Uterus (tissue), 4 donors: ENCODE measurements at places on chromosomes 11 and 22.

GRCh38 chr11:61075891-61076290, 26.4 kb upstream of the CD5 start:
- peaks cover 9% of the 10 kb centered on the region for H3K4me1 ChIP-seq
- no peaks in the 10 kb centered on the region for H3K27me3 ChIP-seq
- DNase-seq, result no peak

DNA sequence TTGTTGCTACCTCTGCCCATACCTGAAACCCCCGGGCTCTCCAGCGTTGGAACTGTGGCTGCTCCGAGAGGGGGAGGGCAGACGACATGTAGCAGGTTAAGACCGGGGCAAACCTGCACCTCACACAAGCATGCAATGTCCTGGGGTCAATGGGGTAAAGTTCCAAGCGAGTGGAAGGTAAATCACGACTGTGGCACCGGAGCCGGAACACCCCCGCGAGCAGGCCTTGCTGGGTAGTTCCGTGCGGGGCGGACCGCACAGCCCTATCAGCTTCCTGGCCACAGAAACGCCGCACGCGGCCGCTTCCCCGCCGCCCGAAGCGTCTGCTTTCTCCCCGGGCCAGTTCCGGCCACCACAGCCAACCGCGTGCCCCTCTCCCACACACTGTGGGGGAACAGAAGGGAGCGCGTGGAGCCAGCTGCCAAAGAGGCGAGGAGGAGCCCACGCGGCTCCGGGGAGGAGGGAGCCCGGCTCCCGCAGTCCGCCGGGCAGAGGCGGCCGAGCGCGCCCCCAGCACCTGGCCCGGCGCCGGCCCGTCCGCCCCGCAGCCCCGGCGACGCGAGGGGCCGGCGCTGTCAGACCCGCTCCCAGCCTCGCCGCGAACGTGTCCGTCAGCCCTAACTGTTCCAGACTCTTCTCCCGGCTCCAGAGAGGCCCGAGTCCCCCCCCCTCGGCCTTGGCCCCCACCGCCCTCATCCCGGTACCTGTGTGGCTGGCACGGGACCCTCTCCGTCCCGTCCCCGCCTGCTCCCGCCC, 1.6 kb downstream of the SPTBN2 start:
- no peaks in the 10 kb centered on the region for H3K4me1 ChIP-seq
- no peak overlapping the region for H3K27ac ChIP-seq
- DNase-seq, result no peak

- H3K4me1 ChIP-seq, result no peaks in the 10 kb centered on the region
- no peaks in the 10 kb centered on the region for H3K27me3 ChIP-seq
- no peak within 1 kb of the TSS for H3K27ac ChIP-seq
- H3K36me3 ChIP-seq, result no peaks in the 10 kb centered on the region
Observed at GRCh38 chr11:60378354-60378753, at the start of gene MS4A7. MS4A7 (plus strand) TSS chr11:60378532; CDS start chr11:60383142, 4,610 bp downstream.

- H3K27ac ChIP-seq, result no peak overlapping the region
- no peak for DNase-seq
- H3K4me3 ChIP-seq, result no peak overlapping the region
- no peaks in the 10 kb centered on the region for H3K27me3 ChIP-seq
- H3K4me1 ChIP-seq, result no peaks in the 10 kb centered on the region
- H3K36me3 ChIP-seq, result no peaks in the 10 kb centered on the region
Observed at GRCh38 chr22:49866646-49867045, 13.0 kb downstream of the ZBED4 start.

GRCh38 chr11:115126092-115126491, 378.1 kb downstream of the CADM1 start:
- H3K27ac ChIP-seq, result no peak overlapping the region
- no peak for DNase-seq
- H3K27me3 ChIP-seq, result no peaks in the 10 kb centered on the region
